MCF 10A (cell line): ENCODE measurements at places on chromosomes 6 and 20. TPM values are rescaled to one million over a fixed set of nuclear protein-coding genes. Genes with fewer than 3 reads are reported as not detected.

Gene ARMC2
- 1.6 and 3.2 TPM in 2 replicates for total RNA-seq

Gene ANKEF1
- total RNA-seq = 5.6 and 7.2 TPM in 2 replicates

Gene CYP21A2
- total RNA-seq = 0.33 and 0.88 TPM in 2 replicates

Gene RIPOR3
- not detected in 2 replicates for total RNA-seq

Gene OXT
- total RNA-seq = not detected in 2 replicates

Gene RAET1L
- 1.2 TPM in 2 replicates for total RNA-seq

Gene CPNE5
- total RNA-seq = not detected in 2 replicates

Gene EXOC2
- total RNA-seq = 14.6 and 18.9 TPM in 2 replicates

Gene TPBG
- total RNA-seq = 72.9 and 96.9 TPM in 2 replicates

Gene ENPP5
- 0.07 TPM in 1 of 2 replicates, not detected in the other for total RNA-seq

Gene MYL9
- total RNA-seq = 4.3 and 7.9 TPM in 2 replicates

Gene BPIFB4
- total RNA-seq = not detected in 2 replicates

Gene APOBEC2
- not detected in 2 replicates for total RNA-seq

Gene SLC22A16
- total RNA-seq = not detected in 2 replicates

Gene MAP3K5
- 7.6 and 8.4 TPM in 2 replicates for total RNA-seq

Gene TSPO2
- not detected in 2 replicates for total RNA-seq

Gene CD93
- not detected in 2 replicates for total RNA-seq

Gene BPIFB2
- total RNA-seq = not detected in 2 replicates

Gene FERMT1
- total RNA-seq = 25.5 and 43.1 TPM in 2 replicates

Gene OR2H1
- not detected in 2 replicates for total RNA-seq

Gene HSP90AB1
- total RNA-seq = 546 and 577 TPM in 2 replicates

Gene RAET1E
- total RNA-seq = 28.9 and 37.6 TPM in 2 replicates

Gene WASF1
- total RNA-seq = 50.5 and 55.7 TPM in 2 replicates

Gene FKBP1C
- total RNA-seq = 0.23 and 0.25 TPM in 2 replicates

Gene RIOK1
- 34.2 and 40.9 TPM in 2 replicates for total RNA-seq

Gene SLC17A3
- total RNA-seq = not detected in 2 replicates

Gene PNPLA1
- total RNA-seq = 0.27 TPM in 1 of 2 replicates, not detected in the other

Gene MOG
- total RNA-seq = not detected in 2 replicates

Gene ARID1B
- 62.2 and 63.9 TPM in 2 replicates for total RNA-seq

Gene TBC1D22B
- total RNA-seq = 12.9 and 14.6 TPM in 2 replicates

Gene CGA
- total RNA-seq = not detected in 2 replicates

Gene KATNA1
- total RNA-seq = 23.2 and 25.8 TPM in 2 replicates

Gene UNC5CL
- 0.19 and 0.59 TPM in 2 replicates for total RNA-seq

Gene ENPP1
- total RNA-seq = 1.4 and 2.8 TPM in 2 replicates

Gene OOEP
- total RNA-seq = not detected in 2 replicates

Gene RBPJL
- not detected in 2 replicates for total RNA-seq

Gene MYBL2
- total RNA-seq = 16.4 and 44.3 TPM in 2 replicates

Gene MLIP
- 0.61 TPM in 1 of 2 replicates, not detected in the other for total RNA-seq

Gene DEFB116
- total RNA-seq = not detected in 2 replicates

Gene IL17A
- total RNA-seq = not detected in 2 replicates

Gene PDYN
- not detected in 2 replicates for total RNA-seq

Gene BFSP1
- 3.5 and 3.9 TPM in 2 replicates for total RNA-seq

Gene FAM209B
- not detected in 2 replicates for total RNA-seq

Gene CST5
- total RNA-seq = not detected in 2 replicates

Gene IRF4
- not detected in 2 replicates for total RNA-seq

Gene POM121L2
- total RNA-seq = not detected in 2 replicates

Gene SLC29A1
- 6.8 and 7.0 TPM in 2 replicates for total RNA-seq

Gene COL9A3
- total RNA-seq = not detected in 2 replicates

Gene NEDD9
- 2.2 and 4.4 TPM in 2 replicates for total RNA-seq

Gene TPD52L1
- 69.5 and 92.6 TPM in 2 replicates for total RNA-seq

Gene SAPCD1
- total RNA-seq = 4.3 and 5.1 TPM in 2 replicates

Gene VAPB
- total RNA-seq = 60.4 and 61.2 TPM in 2 replicates

Gene SNAP91
- total RNA-seq = not detected in 2 replicates

Gene CDH26
- 0.12 and 0.71 TPM in 2 replicates for total RNA-seq

Gene SCRT2
- total RNA-seq = not detected in 2 replicates

Gene TMEM181
- 25.3 and 28.8 TPM in 2 replicates for total RNA-seq
